WTC11 (cell line): ENCODE measurements at places on chromosomes 3 and 15. TPM values are rescaled to one million over a fixed set of nuclear protein-coding genes. Genes with fewer than 3 reads are reported as not detected.

- DNase-seq, result peak; percentile 80
These were observed 1.7 kb downstream of the EPB42 start for GRCh38 chr15:43218908-43219706.

DNA sequence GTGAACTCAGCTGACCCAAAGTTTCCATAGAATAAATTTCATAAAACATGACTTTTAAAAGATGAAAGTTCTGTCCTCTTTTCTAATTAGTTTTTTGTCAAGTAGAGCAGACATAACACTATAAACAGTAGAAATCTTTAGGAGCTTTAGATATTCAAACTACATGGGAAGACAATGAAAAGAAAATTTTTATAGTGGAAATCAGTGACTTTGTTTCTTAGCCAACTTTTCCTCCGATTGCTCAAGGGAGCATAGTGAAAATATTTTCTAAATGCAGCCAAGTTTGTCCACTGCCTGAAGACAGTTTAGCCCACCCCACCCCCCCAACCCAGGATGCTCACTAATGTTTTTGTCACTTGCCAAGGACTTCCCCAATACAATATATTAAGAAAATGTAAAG, 114.9 kb downstream of the PLD1 start:
- DNase-seq, result no peak

CHDH gene
- 9.5 to 11.7 TPM (median 10.6 TPM) in 3 replicates for total RNA-seq

- no peak for DNase-seq
These were observed 979 bp upstream of the ZNF621 start for GRCh38 chr3:40523781-40524180.

DOCK3 gene
- 5.2 to 5.6 TPM (median 5.5 TPM) in 3 replicates for total RNA-seq

SLCO3A1 gene
- total RNA-seq, result 6.8 to 9.8 TPM (median 9.1 TPM) in 3 replicates
